ENCODE measurements at places on chromosomes 2 and 18.

- DNase-seq: no peak
Measured at GRCh38 chr2:26273501-26273900, 28.8 kb downstream of the HADHB start.

- DNase-seq: no peak
Measured at GRCh38 chr2:80303006-80303908, 1.3 kb downstream of the LRRTM1 start.

DNA sequence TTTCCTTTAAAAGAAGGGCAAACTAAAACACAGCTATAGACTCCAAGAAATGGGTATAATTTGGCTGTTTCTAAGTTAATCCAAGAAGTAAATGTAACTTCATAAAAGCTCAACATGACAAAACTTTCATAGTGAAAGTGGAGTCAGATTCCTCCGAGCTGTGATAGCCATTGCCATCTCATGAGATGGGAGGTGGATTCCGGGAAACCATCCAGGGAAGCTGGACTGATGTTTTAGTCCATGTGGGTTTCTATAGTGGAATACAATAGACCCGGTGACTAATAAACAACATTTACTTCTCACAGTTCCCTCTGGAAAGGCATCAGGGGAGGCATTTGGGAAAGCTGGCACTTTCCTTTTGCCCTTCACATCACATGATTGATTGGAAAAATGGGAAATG lies 10.0 kb upstream of the LAPTM4A start:
- DNase-seq: no peak

DNA sequence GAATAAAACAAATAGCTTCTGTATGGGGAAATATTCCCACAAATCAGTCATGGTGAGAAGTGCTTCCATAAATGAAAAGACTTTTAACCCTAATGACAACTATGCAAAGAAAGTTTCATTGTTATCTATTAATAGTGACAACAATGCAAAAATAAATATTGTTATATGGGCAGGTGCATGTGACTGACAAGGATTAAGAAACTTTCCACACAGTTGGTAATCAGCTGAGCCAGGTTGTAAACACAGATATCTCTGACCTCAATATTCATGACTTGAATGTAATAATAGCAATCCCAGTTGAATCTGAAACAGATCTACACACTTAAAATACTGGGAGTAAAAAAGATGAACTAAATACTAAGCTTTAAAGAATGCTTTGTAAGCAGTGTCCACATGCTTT lies 517.0 kb upstream of the SOX11 start:
- DNase-seq: no peak

- DNase-seq: no peak
Measured at GRCh38 chr2:102520009-102520408, 47.0 kb downstream of the SLC9A4 start.

DNA sequence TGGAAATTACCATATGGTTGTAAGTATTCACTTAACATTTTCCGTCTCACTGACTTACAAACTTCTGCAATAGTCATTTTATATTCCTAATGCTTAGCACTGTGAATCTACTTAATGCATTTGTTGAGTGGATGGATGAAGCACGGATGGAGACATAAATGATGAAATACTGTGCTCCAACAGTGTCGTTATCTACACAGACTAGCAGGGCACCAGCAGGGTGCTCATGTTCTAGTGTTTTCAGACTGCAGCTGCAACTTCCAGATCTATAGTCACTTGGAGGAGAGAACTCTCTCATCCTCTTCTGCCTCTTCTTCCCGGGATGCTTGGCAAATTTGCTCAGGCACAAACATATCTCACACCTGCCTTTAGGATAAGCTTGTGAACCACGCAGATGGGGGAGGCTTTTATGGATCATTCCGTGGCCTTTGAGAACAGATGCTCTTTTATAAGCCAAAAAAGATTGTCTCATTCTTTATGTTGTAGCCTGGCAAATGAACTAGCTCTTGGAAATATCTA lies 797.7 kb downstream of the MBD2 start:
- no peak for DNase-seq

DNA sequence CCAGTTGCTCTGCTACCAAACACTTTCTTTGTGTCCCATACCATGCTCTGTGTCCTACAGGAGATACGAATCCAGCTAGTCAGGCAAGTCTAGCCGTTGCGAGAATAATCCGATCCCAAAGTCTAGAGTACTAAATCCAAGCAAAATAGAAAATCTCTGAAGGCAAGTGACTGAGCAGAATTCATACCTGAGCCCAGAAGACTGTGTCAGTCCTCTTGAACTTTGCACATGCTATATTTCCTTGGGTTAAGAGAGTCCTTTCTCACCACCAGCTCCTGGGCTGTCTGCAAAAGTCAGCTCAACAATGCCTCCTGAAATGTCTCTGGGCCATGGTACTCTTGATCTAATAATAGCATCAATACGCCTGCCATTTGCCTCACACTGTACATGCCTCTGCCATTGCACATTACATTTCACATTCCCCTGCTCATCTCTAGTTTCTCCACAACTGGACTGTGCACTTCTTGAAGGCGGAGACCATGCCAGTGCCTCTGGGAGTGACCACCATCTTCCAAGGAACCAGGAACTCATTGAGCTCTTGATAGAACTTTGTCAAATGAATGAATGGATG lies 265.8 kb upstream of the ID2 start:
- DNase-seq: no peak

DNA sequence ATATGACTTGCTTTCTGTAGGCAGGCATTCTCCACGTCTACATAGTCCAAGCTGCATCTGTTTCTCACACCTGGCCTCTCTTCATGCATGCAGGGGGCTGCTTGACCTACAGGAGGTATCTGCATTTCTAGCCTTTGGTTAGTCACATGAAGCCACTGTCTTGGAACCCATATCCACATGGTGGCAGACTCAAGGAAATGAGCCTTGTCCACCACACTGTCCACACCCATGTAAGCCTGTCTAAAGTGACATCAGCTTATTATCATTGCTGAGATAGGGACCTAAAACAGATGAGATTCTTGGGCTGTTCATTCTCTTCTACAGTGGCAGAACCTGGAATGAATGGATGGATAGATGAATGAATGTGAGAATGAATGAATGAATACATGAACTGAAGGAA lies 160.4 kb downstream of the DOCK10 start:
- no peak for DNase-seq

GRCh38 chr2:48228345-48228684 lies 301.6 kb upstream of the STON1 start:
- no peak for DNase-seq

DNA sequence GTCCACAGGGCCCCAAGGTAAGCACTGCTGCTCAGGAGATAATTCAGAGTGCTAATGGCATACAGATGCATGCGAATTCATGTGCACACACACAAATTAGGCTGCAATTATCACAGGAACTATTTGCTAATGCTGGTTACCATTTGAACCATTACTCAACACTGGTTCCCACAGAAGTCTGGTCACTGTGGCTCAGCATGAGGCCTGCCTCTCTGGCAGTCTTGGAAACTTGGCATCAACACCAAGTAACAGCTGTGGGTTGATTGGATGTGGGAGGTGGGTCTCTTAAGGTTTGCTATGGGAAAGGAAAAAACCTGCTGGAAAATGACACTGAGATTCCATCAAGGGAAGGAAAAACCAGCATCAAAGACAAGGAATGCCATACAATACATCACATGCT lies 105.0 kb downstream of the CELF4 start:
- no peak for DNase-seq
